ENCODE measurements at places on chromosomes 2 and 18.

GRCh38 chr18:22734791-22735627 is 198.1 kb upstream of the RBBP8 start:
- DNase-seq: no peak

GRCh38 chr2:232441147-232441651 is 14.8 kb upstream of the ALPI start:
- no peak for DNase-seq

GRCh38 chr2:70994009-70994698 is 519 bp downstream of the TEX261 start:
- DNase-seq: no peak

- no peak for DNase-seq
These were observed 68.9 kb upstream of the DNER start for GRCh38 chr2:229783108-229783721.

GRCh38 chr2:50763776-50764175 is 268.2 kb downstream of the NRXN1 start:
- no peak for DNase-seq

- DNase-seq: no peak
These were observed at the start of gene TTL for GRCh38 chr2:112481528-112482233. Gene TTL (plus strand): TSS chr2:112482156. CDS start chr2:112482345, 189 bp downstream.

- DNase-seq: no peak
These were observed 265.5 kb downstream of the RPRM start for GRCh38 chr2:153213022-153213421.

DNA sequence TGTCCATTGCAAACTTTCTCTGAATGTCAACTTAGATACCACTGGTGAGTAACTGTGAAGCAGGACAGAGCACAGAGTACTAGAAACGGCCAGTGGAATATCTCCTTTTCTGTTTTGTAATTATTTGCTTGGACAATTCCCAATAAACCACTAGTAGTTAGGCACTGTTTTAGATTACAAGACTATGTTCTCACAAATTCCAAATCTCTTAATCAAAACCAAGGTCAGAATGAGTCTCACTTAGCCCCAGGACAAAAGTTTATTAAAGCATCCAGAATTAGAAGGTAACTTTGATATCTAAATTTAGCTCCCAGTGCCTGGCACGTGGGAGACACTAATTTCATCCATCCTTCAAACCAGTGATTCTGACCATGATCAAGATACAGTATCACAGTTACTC is 89.0 kb downstream of the ZNF521 start:
- no peak for DNase-seq

DNA sequence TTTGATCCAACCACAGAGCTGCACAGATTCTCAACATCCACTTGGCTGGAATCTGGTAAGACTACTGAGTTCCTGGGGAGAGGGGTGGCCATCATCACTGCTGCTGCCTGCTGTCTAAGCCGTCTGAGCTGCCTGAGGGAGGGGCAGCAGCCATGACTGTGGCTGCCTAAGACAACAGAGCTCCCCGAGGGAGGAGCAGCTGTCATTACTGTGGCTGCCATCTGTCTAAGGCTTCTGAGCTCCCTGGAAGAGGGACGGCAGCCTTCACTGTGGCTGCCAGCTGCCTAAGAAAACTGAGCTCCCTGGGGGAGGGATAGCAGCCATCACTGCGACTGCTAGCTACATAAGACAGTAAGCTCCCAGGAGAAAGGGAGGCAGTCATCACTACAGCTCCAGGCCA is 584.4 kb downstream of the NR4A2 start:
- no peak for DNase-seq

DNA sequence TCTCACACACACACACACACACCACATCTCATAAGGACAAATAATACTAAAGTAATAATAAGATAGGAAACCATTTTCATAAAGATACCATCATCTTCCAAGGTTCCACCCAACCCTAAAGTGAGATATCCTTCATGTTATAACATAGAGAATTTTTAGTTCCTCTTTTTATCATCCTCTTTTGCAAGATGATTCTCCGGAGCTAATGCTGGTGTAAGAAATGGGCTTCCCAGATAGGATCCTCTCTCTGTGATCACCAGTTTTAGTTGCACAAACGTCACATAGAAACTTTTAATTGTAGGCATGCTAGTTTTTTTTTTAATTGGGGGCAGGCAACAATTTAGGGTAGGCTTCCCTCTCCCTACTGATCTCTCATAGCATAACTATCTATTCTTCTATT is 49.6 kb downstream of the ARHGAP25 start:
- no peak for DNase-seq

DNA sequence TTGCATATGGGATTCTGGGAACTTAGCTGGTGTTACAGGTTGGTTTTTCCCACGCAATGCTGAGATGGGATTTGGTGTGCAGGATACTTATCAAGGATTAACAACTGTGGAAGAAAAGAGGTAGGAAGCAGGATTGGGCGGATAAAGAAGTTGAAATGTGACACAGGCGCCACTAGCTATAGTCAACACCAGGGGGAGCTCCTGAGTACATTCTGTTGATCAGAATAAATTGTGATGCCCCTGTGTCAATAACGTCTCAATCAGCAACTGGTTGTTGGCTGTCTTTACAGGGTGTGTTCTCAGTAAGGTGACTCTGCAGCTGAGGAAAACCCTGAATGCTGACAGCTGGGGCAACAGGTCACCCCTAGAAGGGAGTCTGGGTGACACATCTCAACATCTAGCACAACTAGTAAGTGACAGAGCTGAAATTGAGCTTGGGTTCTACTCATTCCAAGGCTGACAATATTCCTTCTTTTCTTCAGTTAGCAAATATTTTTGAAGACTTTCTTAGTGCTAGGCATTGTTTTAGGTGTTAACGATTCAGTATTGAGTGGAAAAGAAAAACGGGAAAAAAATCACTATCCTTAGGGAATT is 143.0 kb downstream of the ARL6IP6 start:
- no peak for DNase-seq

DNA sequence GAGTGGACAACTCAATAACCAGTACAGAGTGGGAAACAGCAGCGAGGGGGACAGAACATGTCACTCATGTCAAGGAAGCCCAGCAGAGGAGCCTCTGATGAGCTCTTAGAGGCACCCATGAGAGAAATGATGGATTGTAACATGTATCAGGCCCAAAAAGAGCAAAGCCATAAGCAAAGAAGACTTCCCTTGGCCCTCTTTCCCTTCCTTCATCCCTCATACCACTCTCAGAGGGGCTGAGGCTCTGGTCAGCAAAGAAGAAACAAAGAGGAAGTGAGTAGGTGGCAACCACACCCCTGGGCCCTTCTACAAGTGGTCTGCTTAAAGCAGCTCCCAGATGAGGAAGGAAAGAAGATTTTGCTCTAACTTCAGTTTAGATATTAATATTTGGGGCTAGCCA is 112.8 kb downstream of the CDC42EP3 start:
- no peak for DNase-seq

GRCh38 chr2:47724221-47724981 is 58.5 kb upstream of the MSH6 start:
- no peak for DNase-seq

Measured in HFF-Myc (cell line).